HCT116 (cell line): ENCODE measurements at places on chromosomes 1 and 21.

GRCh38 chr1:42433369-42433768 lies 22.5 kb downstream of the ZMYND12 start:
- no peak for DNase-seq

DNA sequence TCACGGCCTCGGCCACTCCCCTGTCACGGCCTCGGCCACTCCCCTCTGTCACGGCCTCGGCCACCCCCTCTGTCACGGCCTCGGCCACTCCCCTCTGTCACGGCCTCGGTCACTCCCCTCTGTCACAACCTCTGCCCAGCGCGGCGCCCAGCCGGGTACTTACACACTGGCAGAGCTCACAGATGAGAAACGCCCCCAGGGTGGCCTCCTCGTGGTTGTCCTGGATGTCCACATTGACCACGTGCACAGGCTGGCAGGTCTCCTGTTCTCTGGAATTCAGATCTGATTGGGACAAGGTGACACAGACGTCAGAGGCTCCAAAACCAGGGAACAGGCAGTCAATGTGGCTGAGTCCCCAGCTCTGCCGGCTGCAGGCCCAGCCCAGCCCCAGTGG lies 3.3 kb upstream of the TMEM240 start:
- no peak for DNase-seq

DNA sequence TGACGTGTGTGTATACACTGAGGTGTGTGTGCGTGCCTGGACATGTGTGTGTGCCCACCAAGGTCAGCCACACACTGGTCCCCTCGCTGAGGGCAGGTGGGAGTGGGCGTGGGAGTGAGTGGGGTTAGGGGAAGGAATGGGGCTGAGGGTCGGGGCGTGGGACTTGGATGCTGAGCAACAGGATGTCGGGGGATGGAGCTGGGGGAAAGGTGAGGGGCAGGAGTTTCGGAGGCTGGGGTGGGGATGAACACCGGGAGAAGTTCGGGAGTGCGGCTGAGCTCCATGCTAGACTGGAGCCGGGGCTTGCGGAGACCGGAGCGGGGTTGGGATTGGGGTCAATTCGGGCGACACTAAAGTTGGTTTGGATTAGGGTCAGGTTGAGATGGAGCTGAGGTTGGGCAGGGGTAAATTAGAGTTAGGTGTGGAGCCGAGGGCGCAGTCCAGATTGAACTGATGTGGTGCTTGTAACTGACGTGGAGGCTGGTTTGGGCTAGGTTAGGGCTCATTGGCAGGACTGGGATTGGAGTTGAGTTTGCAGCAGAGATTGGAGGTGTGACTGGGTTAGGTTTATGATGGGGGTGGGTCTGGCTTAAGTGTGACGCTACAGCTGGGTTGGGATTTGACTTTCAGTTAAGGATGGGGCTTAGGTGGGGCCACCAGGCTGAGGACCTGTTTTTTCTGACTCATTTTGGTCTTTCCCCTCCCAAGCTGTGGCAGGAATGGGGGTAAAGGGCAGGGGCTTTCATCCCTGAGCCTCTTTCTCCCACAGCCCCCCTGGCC lies 3.3 kb upstream of the GUCA2A start:
- DNase-seq: no peak

DNA sequence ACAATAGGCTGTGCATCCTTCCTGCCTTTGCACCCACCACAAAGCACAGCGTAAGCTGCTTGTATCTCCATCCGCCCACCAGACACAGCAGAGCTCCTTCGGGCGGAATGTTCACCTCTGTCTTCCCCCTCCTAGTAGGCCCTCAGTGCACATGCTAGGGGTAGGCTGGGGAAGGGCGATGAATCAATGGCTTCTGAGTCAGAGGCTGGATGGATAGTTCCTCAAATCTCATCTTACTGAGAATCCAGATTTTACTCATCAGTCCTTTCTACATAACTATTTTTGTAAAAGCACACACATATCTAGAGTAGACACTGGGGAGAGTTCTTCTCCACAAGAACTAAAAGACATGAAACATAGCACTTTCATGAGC lies 73.8 kb downstream of the BCAR3 start:
- DNase-seq: no peak

GRCh38 chr1:62342270-62342669 lies 23.0 kb upstream of the KANK4 start:
- DNase-seq: no peak

- no peak for DNase-seq
Observed at GRCh38 chr1:12015001-12015491, 4.3 kb upstream of the MIIP start.
